ENCODE measurements at places on chromosomes 7 and 10.

DNA sequence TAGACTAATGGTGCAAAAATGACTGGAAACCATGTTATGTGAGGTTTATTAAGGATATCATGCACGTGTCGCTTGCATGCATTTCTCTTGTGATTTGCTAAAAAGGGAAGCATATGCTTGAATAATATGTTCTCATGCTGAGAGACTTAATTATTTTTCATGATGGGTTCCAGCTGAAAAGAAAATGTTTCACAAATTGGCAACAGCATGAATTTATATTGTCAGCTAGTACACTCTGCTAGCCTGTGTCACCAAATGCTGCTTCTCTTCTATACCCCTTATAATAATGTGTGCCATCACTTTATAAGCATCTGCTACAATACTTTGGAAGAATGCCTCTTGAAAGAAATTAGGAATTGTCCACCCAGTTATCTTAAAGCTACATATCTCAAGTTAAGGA is 63.0 kb downstream of the GNAI1 start:
- DNase-seq, result no peak

GRCh38 chr7:98223351-98223897 is 12.2 kb downstream of the BHLHA15 start:
- DNase-seq, result no peak

DNA sequence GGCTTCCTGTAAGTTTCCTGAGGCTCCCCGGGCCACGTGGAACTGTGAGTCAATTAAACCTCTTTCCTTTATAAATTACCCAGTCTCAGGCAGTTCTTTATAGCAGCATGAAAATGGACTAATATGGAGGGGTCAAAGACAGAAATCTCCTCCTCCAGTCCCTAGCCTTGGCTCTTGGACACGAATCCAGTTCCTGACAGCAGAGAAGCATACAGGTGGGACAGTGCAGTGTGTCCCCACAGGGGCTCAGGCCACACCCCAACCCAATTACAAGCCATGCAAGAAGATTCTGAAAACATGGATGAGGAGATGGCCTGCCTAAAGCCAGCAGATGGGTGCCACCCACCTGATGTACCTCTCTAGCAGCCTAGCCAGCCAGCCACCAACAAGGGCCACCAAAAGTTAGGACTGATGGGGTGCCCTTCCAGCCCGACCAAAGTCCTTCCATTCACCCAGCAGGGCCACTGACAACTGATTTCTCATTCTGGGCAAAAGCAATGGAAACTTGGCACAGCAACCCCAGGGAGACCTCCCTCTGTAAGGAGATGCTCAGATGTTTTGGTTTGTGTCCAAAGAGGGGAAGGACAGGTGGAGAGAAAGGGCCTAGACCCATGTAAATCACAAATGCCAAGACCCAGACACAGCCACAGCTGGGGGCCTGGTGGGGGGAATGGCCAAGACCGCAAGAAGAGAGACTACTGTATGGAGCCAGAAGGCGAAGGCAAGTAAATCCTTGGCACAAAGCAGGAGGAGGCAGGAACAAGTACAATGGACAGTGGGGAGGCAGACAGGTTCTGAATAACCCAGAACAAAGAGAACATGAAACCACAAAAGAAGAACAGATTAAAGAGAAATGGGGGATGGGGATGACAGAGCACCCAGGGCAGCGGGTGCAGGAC is 13.6 kb downstream of the GPRIN2 start:
- no peak for DNase-seq

GRCh38 chr10:79320820-79321493 is 26.3 kb upstream of the PPIF start:
- no peak for DNase-seq

DNA sequence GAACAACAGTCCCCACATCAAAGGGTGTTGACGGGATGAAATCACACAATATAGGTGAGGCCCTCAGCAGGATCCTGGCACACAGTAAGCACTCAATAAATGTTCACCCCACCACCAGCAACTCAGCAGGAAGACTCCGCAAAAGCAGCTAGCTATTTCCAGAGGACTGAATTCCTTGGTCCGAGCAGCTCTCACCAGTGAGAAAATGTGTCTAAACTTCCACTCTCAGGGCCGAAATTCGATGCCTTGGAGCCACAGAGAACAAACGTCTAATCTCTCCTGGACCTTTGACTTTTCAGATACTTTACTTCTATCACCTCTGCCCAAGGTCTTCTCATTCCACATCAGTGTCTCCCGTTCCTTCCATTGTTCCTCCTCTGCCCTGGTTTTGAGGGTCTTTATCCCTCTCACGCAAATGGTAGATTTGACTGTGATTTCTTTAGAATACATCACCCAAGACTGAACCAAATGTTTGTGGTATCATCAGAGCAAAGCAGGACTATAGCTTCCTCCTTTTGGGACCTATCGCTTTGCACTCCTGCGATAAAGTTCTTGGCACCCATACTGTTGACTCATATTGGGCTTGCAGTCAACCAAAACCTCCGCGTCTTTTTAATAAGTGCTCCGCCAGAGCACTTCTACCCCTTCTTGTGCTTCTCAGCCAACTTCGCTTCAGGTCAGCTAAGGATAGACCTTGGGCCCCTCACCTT is 903 bp upstream of the NT5C2 start:
- DNase-seq, result no peak

DNA sequence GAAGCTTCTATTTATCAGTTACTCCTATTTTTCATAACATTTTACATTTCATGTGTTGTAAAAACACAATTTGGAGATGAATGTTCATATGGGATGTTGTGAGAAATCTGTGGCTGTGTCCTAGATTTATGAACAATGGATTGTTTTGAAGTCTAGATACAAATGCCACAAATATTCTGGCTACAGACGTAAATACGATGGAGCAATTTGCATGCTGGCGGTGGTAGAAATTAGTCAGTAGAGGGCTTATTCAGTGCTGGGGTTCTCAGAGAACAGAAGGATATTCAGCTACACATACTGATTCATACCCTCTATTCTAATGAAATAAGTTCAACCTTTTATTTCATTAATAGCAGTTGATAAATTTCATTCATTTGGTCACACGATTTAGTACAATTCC is 48.8 kb downstream of the PLPP4 start:
- DNase-seq, result no peak

- DNase-seq, result no peak
Observed at GRCh38 chr10:100744136-100744986, 1.0 kb upstream of the PAX2 start.

DNA sequence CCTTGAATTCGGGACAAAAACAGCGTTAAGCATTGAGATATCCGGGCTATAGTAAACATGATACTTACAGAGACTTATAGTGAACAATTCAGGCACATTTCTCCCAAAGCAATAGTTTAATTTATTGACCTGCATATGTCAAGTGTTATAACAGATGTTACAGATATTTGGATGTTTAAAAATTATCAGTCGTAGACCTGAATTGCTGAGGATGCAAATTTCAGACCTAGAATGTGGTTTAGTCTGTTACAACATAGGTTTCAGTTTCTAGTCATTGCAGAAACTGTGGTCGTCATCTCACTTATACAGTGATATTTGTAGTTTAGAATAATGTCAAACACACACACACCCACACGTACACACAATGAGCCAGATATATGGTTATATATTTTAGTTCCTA is 85.2 kb downstream of the VTI1A start:
- DNase-seq, result no peak

DNA sequence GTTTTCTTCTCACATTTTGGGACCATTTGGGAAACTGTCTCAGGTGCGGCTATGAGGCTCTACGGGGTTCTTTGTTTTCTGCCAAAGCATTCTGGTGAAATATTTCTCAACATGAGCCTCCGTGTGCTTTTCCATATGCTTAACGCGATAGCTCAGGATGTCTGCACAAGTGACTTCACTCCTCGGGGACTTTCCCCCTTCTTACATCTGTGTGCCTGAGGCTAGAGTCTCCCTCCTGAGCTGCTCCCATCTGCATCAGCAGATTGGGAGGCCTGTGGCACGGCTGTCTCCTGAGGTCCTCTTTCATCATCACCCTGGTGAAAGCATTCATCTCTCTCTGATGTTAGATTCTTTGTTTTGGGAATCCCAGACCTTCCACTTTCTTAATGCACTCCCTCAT is 1190.9 kb downstream of the TYW1 start:
- DNase-seq, result no peak

DNA sequence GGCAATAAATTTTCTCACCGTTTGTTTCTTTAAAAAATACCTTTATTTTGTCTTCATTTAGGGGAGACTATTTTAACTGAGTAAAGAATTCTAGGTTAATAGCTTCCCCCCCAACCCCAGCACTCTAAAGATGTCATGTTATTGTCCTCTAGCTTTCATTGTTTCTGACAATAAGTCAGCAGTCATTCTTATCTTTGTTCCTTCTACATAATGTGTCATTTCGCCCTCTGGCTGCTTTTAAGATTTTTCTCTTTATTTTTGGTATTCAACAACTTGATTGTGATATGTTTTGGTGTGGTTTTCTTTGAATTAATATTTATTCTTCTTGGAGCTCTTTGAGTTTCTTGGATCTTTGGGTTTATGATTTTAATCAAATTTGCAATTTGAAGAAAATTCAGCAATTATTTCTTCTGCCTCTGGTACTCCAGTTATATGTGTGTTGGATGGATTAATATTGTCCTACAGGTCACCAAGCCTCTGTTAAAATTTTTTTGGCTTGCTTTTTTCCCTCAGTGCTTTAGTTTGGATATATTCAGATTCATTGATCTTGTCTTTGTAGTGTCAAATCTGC is 64.6 kb upstream of the ELN start:
- DNase-seq, result no peak

- no peak for DNase-seq
Observed at GRCh38 chr10:71042216-71042615, 153.9 kb upstream of the PCBD1 start.

GRCh38 chr7:52095861-52096260 is 779.3 kb upstream of the COBL start:
- DNase-seq, result no peak

DNA sequence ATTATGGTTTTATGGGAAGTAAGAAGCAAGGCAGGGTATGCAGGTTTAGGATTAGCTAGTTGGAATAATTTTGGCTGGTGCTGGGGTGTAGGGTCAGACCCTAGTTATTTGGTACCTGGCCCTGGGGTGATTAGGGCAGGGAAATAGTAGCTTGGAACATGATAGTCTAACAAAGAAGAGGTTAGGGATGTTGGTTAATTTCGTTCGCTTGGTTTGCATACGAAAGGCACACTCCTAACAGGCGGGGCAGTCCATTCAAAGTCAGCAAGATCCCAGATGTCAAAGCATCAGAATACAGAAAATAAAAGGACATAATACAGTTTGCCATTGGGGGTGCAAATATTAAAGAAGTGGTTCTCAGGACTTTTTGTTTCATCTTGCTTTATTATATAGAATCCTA is 55.7 kb upstream of the ITPRID1 start:
- DNase-seq, result no peak

DNA sequence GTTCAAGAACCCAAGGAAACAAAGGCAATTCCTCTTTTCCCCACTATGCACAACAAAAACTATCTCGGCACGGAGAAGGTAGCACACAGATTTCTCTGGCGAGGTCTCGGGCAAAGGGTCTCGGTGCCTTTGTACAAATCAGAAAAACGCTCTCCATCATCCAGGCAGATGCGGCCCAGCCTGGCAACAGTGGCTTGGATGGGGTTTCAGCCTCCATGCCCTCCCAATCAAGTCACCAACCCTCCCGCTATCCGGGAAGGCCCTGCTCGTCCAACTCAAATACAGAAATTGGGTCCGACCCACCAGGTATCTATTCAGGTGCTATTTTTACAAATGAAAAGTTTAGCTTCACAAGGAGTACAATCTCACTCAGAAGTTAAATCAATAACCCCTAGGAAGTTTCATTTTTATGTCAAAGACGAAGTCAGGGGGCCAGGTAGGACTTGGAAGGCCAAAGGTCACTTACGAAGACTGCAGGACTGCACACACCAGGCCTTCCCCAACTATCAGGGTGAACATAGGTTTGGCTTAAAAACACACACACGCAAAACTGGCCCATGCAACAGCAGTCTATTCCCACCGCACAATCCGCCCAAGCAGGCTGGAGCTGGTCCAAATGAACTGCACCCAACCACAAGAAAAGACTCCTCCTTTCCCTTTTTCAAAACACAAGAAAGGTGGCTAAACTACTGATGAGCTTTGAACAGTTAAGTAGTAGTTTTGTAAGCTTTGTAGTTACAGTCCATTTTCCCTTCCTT is 43.0 kb downstream of the GNA12 start:
- DNase-seq, result no peak

DNA sequence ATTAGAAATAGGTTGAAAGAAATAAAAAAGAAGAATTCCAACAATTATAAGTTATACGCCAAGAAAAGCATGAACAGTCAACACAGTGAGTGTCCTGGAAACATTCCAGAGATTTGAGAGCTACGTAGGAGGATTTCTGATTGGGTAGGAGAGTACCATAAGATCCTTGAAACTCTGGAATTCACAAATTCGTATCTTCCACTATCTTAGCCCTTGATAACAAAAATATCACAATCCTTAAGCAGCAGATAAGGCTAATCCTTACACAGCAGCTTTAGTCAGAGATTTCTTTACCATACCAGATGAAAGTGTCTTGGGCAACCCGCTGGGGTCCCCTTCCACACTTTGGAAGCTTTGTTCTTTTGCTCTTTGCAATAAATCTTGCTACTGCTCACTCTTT is 8.2 kb downstream of the TPK1 start:
- no peak for DNase-seq

DNA sequence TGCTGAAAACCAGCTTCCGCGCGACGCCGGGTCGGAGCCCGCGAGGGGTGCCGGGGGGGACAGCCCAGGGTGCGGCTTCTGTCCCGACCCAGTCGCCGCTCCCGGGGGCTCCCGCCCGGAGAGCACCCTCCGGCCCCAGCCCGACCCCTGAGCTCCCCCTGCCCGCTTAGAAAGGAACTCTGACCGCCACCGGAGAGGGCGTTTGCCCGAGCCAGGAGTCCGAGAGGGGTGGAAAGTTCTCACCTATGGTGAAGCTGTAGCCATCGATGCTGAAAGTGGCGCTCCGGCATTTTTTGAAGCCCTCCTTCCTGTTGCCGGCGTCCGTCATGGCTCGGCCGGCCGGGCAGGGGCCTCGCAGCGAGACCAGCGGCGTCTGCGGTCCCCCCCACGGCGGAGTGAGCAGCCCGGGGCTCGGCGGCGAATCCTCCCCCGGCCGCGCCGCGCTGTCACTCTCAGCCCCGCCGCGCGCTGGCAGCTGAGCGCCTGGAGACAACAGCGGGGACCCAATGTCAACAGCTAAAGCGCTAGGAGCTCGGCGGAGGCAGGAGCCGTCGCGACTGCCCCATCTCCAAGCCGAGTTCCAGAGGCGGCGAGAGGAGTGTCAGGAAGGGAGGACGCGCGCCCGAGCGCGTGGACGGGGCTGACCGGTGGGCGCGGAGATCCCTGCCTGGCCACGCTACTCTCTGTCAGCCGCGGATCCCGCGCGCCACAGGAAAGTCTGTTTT is 191.6 kb downstream of the LSM5 start:
- DNase-seq, result no peak

DNA sequence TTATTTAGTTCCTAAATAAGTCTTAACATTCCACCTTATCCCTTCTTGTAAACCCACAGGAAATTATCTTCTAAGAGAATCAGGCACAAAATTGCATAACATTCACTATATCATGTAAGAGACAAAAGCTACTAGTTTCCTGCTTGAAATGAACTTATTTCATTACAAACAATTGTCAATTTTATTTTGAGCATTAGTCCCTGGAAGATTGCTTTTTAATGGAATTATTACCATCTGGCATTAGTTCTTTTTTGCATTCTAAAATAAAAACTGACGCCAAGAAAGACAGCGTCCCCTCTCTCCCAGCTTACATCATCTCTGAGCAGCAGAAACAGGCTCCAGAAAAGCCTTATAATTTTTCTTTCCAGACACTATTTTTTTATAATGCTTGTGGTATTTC is 121.8 kb downstream of the NOC3L start:
- no peak for DNase-seq

- no peak for DNase-seq
Observed at GRCh38 chr10:85147346-85148250, 819.2 kb downstream of the CCSER2 start.

GRCh38 chr7:33790746-33791145 is 114.6 kb upstream of the BMPER start:
- DNase-seq, result no peak

All from stimulated activated CD8-positive, alpha-beta memory T cell treated with anti-CD3 and anti-CD28 coated beads, Interleukin-7, amount 100 ng/mL, for 4 hours (primary cell).